ENCODE measurements at places on chromosomes 12 and 14.

DNA sequence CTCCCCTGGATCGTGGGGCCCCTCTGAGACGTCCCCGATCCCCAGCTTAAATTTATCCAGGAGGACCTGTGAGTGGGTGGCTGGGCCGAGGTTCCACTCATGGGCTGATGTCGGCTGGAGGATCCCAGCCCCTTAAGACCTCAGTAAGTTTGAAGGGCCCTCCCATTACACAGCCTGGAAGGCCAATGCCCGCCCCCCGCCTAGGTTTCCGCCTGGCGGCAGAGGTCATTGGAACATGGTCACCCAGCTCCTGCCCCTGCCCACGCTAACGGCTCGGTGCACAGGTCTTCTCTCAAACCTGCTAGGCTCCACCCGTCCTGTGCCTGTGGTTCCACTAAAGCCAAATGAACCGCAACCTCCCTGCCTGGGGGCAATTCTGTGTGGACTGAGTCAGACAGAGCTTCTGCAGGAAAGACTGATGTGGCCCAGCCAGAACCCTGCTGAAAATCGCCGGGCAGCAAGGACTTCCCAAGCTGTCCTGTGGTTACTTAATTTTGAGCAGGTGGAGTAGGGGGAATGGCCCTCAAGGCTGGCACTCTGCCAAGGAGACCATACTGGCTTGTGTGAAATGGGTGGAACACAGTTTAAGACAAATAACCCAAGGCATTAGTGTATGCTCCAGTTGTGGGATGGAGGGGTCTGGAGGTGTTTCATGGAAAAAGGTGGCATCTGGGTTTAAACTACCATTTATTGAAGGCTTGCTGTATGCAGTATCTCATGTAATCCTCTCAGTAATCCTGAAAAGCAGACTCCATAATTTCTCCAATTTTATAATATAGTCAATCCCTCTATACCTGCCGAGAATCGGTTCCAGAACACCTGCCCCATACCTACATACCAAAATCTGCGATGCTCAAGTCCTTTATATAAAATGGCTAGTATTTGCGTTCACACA lies 903 bp upstream of the NT5DC3 start:
- no peak for DNase-seq

DNA sequence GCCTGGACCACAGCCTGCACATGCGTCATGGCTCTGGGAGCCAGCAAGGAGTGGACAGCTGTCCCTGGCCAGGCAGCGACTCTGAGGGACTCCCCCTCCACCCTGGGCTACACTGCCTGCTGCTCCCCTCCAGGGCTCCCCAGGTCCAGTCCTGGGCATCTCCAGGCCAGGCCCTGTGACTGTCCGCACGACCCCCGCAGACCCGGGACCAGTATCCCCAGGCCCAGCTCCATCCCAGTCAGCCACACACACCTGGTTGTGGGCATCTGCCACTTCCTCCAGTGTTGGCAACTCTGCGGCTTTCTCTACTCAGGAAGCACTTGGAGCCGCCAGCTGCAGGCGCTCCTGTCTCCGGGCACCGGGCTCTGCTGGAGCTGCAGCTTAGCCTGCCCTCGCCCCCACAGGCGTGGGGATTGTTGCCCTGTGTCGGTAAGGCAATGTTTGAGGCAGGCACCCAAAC lies 2.4 kb downstream of the ULK1 start:
- DNase-seq = no peak

GRCh38 chr12:76697849-76698248 lies 66.1 kb upstream of the ZDHHC17 start:
- DNase-seq = no peak

- DNase-seq = no peak
Measured at GRCh38 chr12:26878661-26879119, 45.7 kb upstream of the ITPR2 start.

- DNase-seq = no peak
Measured at GRCh38 chr12:71007781-71008404, 87.4 kb upstream of the PTPRR start.

GRCh38 chr12:13981990-13982389 lies 588 bp upstream of the GRIN2B start:
- DNase-seq = no peak

GRCh38 chr12:16492820-16493797 lies 112.9 kb downstream of the LMO3 start:
- no peak for DNase-seq

DNA sequence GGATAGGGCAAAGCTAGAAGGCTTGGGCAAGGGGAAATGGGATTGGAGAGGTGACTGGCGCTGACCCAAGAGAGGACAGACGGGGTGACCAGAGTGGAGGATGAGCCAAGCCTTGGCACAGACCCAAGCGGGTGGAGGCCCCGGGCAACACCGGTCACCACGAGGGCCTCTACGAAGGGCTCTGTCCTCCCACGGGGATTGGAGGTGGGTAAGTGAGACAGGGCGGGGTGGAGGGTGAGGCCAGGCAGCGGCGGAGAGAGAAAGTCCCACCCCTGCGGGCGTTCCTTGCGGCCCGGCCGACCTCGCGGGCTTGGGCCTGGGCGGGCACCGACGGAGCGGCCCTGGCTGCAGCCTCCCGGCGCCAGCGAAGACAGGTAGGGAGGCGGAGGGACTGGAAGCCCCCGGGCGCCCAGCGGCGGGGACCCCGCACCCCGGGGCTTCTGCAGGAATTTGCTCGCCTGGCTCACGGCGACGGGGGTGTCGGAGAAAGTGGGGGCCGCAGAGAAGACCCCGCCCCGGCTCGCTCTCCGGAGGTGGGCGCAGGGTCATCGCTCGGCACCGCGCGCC lies at the start of gene PAPLN:
TSS of gene PAPLN (plus strand) at position 288 of the 567 bp plus-strand sequence. CDS start 2,273 bp downstream, outside the sequence.
- no peak for DNase-seq

DNA sequence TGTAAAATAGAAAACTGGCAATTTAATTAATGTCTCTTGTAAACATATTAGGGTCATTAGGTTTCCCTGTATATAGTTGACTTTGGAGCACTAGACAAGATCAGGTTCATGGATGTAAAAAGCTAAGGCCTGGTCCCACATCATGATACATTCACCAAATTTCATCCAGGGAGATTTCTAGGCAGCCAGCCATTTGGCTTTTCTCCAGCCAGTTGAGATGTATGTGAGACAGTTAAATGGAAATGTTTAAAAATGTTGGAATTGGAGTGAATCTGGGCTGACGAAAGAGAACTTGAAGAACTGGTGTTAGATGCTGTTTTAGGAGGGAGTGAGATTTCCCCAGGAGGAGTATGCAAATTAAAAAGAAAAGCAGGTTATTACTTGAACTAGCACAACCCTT lies 41.8 kb upstream of the CLEC14A start:
- DNase-seq = no peak

- DNase-seq = no peak
Measured at GRCh38 chr14:72699852-72700257, 194.0 kb downstream of the DPF3 start.

DNA sequence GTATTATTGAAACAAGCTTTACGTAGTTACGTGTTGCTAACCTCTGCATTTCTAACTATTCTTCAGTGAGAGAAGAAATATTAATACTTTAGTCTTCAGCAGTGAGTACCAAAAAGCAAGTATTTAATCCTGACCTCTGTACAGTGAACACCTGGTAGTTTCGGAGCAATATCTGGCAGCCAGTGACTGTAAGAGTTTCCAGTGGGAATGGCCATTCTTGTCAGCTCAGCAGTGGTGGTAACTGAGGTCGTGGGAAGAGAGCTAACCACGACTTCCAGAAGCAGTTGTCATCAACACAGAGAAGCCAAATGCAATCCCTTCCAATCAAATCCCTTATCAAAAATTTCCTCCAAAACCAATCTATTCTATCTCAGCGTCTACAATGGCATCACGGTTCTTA lies 1500.2 kb upstream of the FLRT2 start:
- DNase-seq = no peak

DNA sequence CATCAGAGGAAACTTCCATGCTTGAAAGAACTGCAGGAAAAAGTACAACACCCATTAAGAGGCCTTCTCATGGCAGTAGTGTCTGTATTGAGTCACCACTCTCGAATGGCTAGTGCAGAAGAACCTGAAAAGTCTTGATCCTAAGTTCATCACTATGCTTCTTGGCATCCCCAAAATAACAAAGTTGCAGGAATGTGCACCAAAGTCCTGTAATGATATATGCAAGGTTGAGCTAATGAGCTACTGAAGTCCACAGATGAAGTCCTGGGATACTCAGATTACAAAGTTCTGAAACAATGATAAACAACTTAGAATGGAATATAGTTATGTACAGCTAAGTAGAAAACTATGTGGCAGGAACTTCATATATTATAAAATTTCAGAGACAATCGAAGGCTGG lies 545.4 kb downstream of the FOXG1 start:
- no peak for DNase-seq

DNA sequence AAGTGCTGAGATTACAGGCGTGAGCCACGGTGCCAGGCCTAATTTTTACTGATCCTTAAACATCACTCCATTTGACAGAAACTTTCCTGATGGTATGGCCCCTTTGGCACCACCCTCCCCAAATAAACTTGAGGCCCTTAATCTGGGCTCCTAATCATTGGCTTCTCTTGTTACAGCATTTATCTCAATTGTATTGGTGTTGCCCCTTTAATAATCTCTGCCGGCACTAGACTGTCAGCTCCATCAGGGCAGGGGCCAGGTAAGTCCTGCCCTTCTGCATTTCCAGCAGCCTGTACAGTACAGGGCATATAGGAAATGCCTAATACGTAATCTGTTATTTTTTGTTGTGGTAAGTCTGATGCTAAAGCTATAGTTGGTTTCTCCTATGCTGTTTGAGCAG lies 1.2 kb upstream of the IFT81 start:
- DNase-seq = no peak

Data from cortex of kidney (tissue), 1 donor.